ENCODE measurements at places on chromosomes 2 and 18. TPM values are rescaled to one million over a fixed set of nuclear protein-coding genes. Genes with fewer than 3 reads are reported as not detected.

CCNT2 gene
- total RNA-seq: 20.9 TPM

DNA sequence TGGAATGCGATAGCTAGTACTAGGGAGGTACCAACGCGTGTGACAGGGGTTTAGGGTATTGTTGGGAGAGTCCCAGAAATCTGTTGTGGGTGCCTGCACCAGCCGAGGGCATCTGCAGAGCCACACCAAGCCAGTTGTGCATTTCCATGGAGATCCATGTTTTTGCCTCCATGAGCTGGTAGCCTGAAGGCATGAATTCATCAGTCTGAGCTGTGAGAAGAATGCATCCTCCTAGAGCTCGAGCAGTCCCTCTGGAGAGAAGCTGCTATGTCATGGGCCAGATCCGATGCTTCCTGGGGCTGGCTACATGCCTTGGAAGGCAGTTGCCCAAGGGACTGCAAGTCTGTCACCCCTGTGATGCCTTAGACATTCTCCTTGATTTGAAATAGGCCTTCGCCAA lies 57.9 kb downstream of the LIPG start:
- DNase-seq: no peak

- no peak for DNase-seq
Measured at GRCh38 chr18:43606795-43607194, 329.5 kb upstream of the SYT4 start.

GRCh38 chr18:55494899-55495298 lies 93.1 kb downstream of the TCF4 start:
- DNase-seq: no peak

- no peak for DNase-seq
Measured at GRCh38 chr2:227479865-227480475, 8.0 kb downstream of the AGFG1 start.

DNA sequence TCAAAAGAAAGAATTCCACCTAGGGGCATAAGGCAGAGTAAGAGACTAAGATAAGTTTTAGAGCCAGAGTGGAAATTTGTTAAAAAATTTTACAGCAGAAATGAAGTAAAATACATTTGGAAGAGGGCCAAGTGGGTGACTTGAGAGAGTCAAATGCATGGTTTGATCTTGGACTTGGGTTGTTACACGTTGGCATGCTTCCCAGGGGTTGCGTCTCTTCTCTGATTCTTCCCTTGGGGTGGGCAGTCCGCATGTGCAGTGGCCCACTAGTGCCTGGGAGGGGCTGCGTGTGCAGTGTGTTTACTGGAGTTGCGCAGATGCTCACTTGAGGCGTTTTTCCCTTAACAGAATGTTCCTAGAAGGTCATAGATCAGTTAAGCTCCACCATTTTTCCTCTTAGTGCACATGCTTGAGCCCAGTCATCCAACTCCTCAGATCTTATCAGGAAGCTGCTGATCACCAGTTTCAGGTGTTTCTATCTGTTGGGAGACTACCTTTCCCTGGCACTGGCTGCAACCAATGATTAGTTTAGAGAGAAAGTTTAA lies 13.1 kb downstream of the SEH1L start:
- no peak for DNase-seq

- DNase-seq: no peak
Measured at GRCh38 chr2:174446531-174446930, 40.3 kb downstream of the GPR155 start.

DNA sequence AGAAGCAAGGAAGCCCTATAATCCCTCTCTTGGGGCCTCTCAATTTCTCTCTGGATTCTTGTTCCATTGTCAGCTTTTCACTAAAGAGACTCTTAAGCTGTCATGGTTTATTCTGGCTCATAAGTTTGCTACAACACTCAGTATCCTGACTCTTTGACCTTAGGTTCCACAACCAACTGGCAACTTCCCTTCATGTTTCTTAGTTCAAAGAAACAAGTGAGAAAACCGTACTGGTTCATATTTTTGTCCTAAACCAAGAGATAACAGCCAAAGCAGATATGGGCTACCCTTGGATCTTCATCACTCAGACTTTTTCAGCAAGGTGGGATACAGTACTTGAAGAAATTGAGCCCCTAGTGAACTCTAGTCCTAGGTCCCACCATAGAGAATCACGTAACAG lies 109.9 kb upstream of the CRIM1 start:
- DNase-seq: no peak

Data from left ventricle myocardium superior (tissue), 1 donor.